ENCODE measurements at places on chromosomes 5 and 9.
A peak's percentile ranks its signal among the peaks of the same experiment; 100 is the strongest.

- peak; percentile 44 for DNase-seq
These were observed 90.9 kb upstream of the BOD1 start for GRCh38 chr5:173707392-173707791.

DNA sequence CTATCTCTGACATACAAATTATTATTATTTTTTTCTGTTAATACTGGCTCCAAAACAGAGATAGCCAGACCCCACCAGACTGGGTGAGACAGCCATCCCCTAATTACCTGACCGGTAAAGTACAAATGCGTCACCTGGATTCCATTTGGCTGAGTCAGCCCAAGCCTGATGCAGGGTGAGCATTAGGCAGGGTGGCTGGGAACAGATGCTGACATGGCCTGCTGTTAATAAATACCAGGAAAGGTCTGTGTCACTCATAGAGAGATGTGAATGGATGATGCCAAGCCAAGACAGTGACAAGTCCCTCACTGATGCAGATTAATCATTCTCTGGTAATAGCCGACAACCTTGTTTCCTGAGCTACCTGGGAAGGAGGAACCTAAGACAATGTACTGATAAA lies 183.5 kb downstream of the TRIM32 start:
- DNase-seq, result no peak

DNA sequence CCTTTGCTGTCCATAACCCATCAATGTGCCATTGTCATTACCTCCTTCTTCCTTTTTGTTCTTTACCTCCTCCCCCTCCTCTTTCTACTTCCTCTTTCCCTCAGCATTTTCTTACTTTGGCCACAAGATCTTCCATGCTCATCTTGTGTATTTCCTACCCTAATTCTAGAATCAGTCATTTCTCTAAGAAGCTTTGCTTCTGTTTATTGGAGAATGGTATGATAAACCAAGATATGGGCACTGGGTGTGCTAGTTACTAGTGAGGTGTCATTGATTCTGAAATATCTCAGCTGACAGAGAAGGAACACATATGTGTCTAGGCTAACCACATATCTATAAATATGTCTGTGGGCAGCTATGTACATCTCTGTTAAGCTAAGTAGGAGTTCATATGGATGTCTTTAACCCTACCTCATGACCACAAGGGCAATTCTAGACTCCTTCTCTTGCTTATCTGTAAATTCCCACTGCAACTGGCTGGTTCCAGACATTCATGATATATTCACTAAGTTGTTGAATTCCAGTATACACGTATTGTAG lies 2051.3 kb upstream of the CDH9 start:
- no peak for DNase-seq

GRCh38 chr5:76221311-76221710 lies 138.1 kb downstream of the SV2C start:
- no peak for DNase-seq

- DNase-seq, result no peak
These were observed 255.9 kb downstream of the GABRG2 start for GRCh38 chr5:162323466-162323865.

DNA sequence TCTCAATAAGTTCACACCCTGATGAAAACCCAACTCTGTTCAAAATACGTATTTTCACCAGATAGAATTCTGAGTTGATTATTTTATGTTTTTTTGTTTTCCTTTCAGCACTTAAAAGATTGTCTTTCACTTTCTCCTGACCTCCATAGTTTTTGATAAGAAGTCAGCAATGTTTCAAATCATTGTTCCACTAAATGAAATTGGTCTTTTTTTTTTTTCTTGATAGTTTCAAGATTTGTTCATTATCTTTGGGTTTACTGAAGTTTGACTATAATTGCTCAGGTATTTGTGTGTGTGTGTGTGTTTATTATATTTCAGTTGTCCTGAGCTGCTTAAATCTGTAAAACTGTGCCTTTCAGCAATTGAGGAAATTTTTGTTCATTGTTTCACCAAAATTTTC lies 498.7 kb downstream of the TLE1 start:
- no peak for DNase-seq

GRCh38 chr9:19969721-19970120 lies 180.9 kb upstream of the SLC24A2 start:
- no peak for DNase-seq

- DNase-seq, result no peak
These were observed at the start of gene CCNI2 for GRCh38 chr5:132746954-132747615. CCNI2 (plus strand) TSS chr5:132747426; CDS start chr5:132747496, 70 bp downstream.

DNA sequence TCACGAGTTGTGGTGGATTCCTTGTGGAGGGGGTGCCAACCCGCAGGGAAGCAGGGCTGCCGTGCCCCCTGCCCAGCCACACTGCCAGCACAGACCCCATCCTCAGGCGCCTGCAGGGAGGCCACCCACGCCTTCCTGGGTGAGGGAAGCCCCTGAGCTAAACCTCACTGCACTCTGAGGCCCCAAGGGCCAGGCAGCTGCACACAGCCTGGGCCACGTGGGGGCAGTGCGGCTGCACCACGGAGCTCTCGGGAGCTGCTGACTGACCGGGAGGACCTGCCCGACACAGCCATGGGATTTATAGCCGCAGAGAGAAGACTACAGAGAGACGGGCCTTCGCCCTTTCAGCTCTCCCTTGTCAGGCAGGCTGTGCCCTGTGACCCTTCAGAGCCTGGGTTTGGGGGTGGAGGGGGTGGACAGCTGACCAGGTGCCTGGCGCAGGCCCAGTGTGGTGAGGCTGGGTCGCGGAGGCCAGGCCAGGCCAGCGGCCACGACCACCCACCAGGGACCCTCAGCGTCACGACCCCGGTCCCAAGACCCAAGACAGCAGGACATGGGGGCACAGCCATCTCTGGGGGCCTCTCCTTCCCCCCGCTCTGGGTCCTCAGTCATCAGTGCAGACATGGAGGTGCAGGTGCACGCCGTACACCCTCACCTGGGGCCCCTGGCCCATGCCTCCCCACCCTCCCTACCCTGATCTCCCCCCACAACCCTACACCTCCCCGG lies 4.3 kb upstream of the AHRR start:
- peak; percentile 74 for DNase-seq

DNA sequence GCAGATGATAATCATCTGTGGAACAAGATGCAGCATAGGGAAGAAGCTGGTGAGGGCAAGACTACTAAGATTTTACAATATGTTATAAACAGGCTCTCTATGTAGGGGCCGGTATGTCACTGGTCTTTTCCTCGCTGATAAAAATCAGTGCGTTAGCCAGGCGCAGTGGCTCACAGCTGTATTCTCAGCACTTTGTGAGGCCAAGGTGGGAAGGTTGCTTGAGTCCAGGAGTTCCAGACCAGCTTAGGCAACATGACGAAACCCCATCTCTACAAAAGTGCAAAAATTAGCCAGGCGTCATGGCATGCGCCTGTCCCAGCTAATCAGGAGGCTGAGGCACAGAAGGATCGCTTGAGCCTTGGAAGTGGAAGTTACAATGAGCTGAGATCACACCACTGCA lies 135.9 kb downstream of the TUSC1 start:
- no peak for DNase-seq

DNA sequence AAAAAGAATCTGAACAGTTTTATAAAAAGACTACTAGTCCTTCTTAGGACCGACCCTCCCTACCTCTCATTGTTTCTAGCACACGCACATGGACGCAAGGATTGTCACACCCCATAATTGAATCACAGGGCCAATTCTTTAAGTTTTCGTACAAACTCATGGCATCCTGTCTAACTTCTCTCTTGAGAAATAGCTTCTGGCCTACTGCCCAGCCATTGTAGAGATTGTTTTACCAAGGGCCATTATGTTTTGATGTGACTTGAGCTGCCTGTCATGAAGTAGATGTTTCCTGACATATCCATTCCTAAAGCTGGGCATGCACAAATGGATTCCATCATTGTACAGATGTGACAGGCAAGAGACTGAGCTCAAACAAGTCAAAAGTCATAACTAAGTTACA lies 1672.1 kb upstream of the C9orf72 start:
- no peak for DNase-seq

DNA sequence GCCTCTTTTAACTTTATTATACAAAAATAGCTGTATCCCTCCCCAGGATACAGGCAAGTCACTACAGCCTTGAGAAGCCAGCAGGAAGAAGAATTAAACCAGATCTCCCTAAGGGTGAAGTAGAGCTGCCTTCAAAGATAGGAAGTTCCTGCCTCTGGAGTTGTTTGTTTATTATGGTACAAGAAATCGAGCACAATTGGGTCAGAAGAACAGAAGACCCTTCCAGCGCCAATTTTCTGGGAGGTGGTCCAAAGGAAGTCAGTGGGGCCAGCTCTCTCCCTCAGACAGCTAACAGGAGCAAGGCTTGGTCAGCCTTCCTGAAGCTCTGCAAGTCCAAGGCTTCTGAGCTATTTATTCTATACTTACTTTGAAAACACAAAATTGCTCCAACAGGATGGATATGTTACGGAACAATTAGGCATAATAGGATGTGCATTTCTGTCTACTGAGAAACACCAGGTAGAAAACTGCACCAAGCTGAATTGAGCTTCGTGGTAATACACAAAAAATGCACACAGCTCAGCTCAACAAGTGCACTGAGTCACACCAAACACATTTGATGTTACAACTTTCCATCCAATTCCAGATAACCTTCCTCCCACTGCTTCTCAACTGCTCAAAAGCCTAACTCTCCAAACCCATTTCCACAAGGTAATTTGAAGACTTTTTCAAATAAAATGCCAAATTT lies 16.0 kb downstream of the SERINC5 start:
- peak; percentile 64 for DNase-seq

DNA sequence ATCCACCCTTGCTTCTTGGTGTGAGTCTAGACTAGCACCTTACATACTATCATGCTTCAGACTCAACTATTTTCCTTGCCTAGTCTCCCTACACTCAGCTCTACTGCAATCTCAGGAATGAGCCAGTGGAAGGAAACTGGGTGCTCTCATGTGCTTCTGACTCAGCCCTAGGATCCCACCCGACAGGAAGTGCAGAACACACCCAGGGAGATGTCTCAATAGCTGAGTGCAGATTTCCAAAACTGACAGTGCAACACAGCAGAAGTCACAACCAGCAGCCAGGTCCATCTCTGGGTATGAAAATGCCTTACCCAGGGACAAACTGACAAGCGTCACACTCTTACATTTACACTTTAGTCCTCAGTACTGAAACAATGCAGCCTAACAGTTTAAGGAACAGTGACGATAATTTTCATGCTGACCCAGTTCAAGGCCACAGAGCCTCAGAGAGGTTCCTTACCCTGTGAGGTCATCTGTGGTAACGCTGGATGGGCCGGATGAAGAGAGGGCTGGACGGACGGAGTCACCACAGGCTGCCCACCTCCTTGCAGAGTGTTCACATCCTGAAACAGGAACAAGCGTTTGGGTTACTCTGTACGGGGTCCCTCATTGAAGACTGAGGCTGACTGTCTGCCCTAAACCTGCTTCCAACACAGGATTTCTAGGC lies 33.0 kb downstream of the FKBP15 start:
- DNase-seq, result peak; percentile 94

DNA sequence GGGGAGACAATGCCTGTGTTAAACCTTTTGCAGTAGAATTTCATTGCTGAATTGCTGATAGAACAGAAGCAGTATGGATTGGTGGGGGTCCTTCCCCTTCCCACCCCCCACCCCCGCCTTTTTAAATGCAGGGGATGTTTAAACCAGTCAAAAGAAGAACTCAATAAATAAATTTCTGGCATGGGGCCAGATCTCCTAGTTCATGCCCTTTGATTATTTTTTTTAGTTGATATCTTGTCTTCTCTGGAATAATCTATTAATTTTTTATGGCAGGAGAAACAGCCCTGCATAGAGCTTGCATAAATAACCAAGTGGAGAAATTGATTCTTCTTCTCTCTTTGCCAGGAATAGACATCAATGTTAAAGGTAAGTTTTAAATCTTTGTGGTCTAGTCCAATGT lies 72.8 kb downstream of the SLF1 start:
- no peak for DNase-seq

GRCh38 chr9:123218831-123219230 lies 49.6 kb downstream of the STRBP start:
- no peak for DNase-seq

DNA sequence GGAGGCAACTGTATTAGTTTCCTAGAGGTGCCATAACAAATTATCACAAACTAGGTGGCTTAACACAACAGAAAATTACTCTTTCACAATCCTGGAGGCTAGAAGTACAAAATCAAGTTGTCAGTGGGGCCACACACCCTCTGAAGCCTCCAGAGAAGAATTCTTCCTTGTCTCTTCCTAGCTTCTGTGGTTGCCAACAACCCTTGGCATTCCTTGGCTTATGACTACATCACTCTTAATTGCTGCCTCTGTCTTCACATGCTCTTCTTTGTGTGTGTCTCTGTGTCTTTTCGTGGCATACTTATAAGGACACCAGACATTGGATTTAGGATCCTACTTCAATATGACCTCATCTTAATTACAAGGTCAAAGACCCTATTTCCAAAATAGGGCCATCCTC lies 327.5 kb downstream of the CHSY3 start:
- DNase-seq, result no peak

All from IMR-90 (cell line).